Endothelial cell (in vitro differentiated cells): ENCODE measurements at places on chromosomes 3 and 15. TPM values are rescaled to one million over a fixed set of nuclear protein-coding genes. Genes with fewer than 3 reads are reported as not detected.

DNA sequence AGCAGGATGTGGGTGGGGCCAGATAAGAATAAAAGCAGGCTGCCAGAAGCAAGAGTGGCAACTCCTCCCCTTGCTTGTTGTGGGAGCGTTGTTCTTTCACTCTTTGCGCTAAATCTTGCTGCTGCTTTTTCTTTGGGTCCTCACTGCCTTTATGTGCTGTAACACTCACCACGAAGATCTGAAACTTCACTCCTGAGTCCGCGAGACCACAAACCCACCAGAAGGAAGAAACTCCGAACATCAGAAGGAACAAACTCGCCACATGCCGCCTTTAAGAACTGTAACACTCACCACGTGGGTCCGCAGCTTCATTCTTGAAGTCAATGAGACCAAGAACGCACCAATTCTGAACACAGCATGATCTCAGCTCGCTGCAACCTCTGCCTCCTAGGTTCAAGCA lies 72.9 kb downstream of the IL12A start:
- no peak for DNase-seq
- no peaks in the 10 kb centered on the region for H3K36me3 ChIP-seq
- H3K4me1 ChIP-seq = no peaks in the 10 kb centered on the region
- H3K4me3 ChIP-seq = no peak overlapping the region
- no peaks in the 10 kb centered on the region for H3K27me3 ChIP-seq

The LEKR1 gene
- total RNA-seq = 0.18 TPM

DNA sequence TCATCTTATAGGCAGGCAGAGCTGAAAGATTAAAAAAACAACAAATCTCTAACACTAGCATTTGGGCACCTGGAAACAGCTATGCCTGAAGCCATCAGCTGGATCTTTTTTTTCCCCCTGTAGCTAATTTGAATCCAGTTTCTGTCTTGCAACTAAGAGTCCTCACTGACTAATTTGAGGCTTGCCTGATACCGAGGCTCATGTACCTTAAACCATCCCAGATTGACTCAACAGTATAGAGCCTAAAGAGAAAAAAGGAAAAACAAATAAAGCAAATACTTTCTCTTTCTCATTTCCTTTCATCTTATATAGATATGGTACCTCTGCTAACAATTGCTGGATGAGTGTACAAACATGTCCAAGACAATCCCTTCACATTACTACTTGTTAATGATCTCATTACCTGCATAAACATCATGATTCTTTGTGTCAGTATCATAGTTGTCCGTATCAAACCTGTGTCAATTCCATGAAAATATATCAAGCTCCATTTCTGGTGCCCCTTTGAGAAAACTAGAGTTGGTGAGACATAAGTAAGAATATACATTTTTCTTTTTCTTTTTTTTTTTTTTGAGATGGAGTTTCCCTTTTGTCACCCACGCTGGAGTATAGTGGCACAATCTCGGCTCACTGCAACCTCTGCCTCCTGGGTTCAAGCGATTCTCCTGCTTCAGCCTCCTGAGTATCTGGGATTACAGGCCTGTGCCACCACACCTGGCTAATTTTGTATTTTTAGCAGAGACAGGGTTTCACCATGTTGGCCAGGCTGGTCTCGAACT lies 43.1 kb downstream of the BHLHE40 start:
- no peak for DNase-seq
- H3K36me3 ChIP-seq = no peaks in the 10 kb centered on the region
- H3K27me3 ChIP-seq = peaks cover 10% of the 10 kb centered on the region
- H3K4me1 ChIP-seq = peaks cover 9% of the 10 kb centered on the region

The ST6GAL1 gene
- total RNA-seq = 82.4 TPM

DNA sequence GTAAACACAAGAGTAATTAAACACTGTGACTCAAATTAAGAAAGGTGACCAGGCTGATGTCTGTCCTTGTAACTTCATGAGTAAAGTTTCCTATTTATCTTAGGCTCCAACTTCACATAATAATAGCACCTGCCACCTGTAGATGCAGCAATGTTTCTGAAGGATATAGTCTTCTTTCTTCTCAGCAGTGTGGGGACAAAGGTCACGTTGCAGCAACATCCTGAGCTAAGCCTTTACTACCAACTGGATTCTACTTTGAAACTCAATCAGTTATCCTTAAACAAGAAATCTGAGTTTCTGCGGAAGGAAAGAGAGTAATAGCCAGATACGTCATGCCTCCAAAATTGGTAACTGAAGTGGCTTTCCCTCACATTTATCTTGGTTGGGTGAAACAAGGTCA lies 253.1 kb downstream of the RBMS3 start:
- no peaks in the 10 kb centered on the region for H3K27me3 ChIP-seq
- H3K4me1 ChIP-seq = peaks cover 7% of the 10 kb centered on the region
- H3K27ac ChIP-seq = no peak overlapping the region
- H3K4me3 ChIP-seq = no peak overlapping the region

The AHSG gene
- not detected for total RNA-seq

- DNase-seq = no peak
- no peaks in the 10 kb centered on the region for H3K4me1 ChIP-seq
- no peaks in the 10 kb centered on the region for H3K36me3 ChIP-seq
These were observed 54.1 kb upstream of the FURIN start for GRCh38 chr15:90814191-90814821.

- H3K27ac ChIP-seq = no peak overlapping the region
- H3K4me3 ChIP-seq = peak overlapping the region; percentile 56
- no peaks in the 10 kb centered on the region for H3K27me3 ChIP-seq
- H3K36me3 ChIP-seq = peaks cover 38% of the 10 kb centered on the region
- peak; percentile 18 for DNase-seq
These were observed 18.5 kb upstream of the C3orf62 start for GRCh38 chr3:49295489-49296058.

GRCh38 chr3:39707314-39707909 lies 102.0 kb upstream of the MYRIP start:
- H3K36me3 ChIP-seq = no peaks in the 10 kb centered on the region
- no peaks in the 10 kb centered on the region for H3K27me3 ChIP-seq
- H3K4me3 ChIP-seq = no peak overlapping the region
- DNase-seq = peak; percentile 26

The SLC24A5 gene
- total RNA-seq = not detected

The CRABP1 gene
- total RNA-seq = 3.3 TPM

- peaks cover 37% of the 10 kb centered on the region for H3K27me3 ChIP-seq
- H3K36me3 ChIP-seq = peaks cover 9% of the 10 kb centered on the region
- H3K4me1 ChIP-seq = peaks cover 21% of the 10 kb centered on the region
- H3K4me3 ChIP-seq = no peak overlapping the region
These were observed 3.0 kb upstream of the MAP1A start for GRCh38 chr15:43514241-43515057.

- no peak overlapping the region for H3K4me3 ChIP-seq
- H3K27me3 ChIP-seq = no peaks in the 10 kb centered on the region
- DNase-seq = no peak
- no peak overlapping the region for H3K27ac ChIP-seq
- H3K36me3 ChIP-seq = no peaks in the 10 kb centered on the region
These were observed 8.7 kb upstream of the LRTM1 start for GRCh38 chr3:54936561-54936960.

DNA sequence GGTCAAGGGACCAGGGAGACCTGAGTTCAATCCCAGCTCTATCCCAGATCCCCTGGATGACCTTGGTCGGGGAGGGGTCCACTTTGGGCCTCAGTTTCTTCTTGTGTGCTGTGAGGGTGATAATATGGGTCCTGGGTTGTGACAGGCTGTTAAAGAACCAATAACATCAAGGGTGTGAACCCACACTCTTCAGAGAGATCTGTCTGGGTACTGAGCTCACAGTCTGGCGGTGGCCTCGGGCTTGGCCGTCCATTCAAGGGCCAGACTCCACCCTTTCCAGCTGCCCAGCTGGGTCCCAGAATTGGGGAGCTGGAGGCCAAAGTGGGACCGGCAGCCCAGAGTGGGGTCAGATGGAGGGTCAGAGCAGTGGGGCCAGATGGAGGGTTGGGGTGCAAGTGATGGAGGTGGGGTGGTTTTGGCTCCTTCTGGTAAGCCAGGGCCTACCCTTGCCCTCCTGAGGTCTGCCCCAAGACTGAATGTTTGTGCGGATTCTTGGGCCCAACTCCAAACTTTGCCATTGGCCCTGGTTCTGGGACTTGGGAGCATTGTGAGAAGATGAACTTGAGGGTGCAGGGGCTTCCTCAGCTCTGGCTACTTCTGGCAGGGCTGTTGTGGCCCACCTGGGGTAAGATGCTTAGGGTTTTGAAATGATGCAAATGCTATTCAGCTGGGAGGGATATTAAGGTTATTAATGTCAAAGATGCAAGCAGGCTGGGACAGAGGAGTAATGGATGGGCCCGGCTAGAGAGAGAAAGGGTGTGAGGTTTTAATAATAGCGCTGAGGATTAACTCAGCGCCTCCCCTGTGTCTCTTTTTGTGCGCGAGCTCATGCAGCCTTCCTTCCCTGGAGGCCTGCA lies 1.5 kb downstream of the CORO2B start:
- DNase-seq = no peak
- H3K27ac ChIP-seq = peak overlapping the region; percentile 64
- peaks cover 21% of the 10 kb centered on the region for H3K27me3 ChIP-seq
- peaks cover 54% of the 10 kb centered on the region for H3K4me1 ChIP-seq

- H3K4me1 ChIP-seq = no peaks in the 10 kb centered on the region
- H3K27ac ChIP-seq = no peak overlapping the region
- no peak overlapping the region for H3K4me3 ChIP-seq
- no peak for DNase-seq
- H3K27me3 ChIP-seq = peaks cover 2% of the 10 kb centered on the region
These were observed 148.6 kb upstream of the CDIN1 start for GRCh38 chr15:36430726-36431265.
